Stimulated activated CD4-positive, alpha-beta T cell treated with anti-CD3 and anti-CD28 coated beads, Interleukin-12 subunit alpha, Interleukin-12 subunit beta, amount 100 ng/mL, for 24 hours (primary cell): ENCODE measurements at places on chromosomes 5 and 9.
A peak's percentile ranks its signal among the peaks of the same experiment; 100 is the strongest.

DNA sequence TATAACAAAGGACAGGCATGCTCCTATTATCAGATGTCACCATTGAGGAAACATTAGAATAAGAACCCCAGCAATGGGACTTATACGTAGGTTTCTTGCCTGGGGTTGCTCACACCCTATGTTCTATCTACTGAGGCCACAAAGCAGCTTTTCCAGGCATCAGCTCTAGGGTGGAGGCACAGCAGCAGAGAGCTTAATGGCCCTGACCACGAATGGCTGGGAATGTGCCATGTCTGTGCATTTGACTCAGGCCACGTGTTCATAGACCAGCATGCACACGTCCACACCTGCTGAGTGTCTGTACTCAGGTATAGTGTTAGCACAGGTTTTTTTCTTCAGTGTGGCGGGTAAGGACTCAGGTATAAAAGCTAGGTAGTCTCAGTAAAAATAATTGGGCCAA, 129.4 kb downstream of the AOPEP start:
- DNase-seq, result no peak

GRCh38 chr9:101586651-101587050, 8.1 kb downstream of the PPP3R2 start:
- no peak for DNase-seq

- DNase-seq, result no peak
Measured at GRCh38 chr5:97628807-97629206, 445.8 kb upstream of the RIOK2 start.

- no peak for DNase-seq
Measured at GRCh38 chr9:136722969-136723356, 10.6 kb downstream of the DIPK1B start.

- no peak for DNase-seq
Measured at GRCh38 chr5:138635265-138635664, 60.1 kb upstream of the HSPA9 start.

DNA sequence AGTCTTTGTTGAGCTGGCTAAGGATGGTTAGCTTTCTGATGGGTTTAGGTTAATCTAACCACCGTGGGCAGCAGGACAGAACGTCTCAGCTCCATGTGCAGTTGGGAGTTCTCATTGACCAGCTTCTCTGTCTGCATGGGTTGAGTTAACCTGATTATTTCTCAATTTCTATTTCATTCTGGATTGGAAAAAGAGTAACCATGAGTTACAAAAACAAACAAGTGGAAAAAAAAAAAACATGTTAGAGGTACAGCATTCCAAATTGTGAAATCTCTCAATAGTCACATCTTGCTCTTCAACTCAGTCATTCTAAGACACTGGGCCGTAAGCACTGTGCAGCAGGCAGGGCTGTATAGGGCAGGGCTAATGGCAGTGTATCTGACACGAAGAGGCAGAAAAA, 343.7 kb upstream of the KLF4 start:
- DNase-seq, result no peak

DNA sequence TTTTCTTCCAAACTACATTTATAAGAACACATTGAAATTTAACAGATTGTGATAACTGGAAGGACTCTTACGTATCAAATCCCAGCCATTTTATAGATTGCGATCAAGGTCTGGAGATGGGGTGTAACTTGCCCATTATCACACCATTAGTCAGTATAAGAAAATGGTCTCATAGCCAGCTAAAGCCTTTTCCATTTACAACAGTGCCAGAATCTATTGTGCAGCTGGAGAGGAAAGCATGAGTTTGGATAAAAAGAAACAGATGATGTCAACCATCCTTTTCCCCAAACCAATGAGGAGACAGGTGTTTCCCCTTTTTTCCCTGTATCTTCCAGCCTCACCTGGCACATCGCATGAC, 658.8 kb downstream of the ACTL7B start:
- DNase-seq, result no peak

- DNase-seq, result no peak
Measured at GRCh38 chr5:39775086-39775796, 350.5 kb upstream of the DAB2 start.

GRCh38 chr9:74333384-74334032, 163.6 kb upstream of the RORB start:
- DNase-seq, result no peak

- DNase-seq, result no peak
Measured at GRCh38 chr5:170469414-170469813, 34.4 kb upstream of the KCNIP1 start.

DNA sequence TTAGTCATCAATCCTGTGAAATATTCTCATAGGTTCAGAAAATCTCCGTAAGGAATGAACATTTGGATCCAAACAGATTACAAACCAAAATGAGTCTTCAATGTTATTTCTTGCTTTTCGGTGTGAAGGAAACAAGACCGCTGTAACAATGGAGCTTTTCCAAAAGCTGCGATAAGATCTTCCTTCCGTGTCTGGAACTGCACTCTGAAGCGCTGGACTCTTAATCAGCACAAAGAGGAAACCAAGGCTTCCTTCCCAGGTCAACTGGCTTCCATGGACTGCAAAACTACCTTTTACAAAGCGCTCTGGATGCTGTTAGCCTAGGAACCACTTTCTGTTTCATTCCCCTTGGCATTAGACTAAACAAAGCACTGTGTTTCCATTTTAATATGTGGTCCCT, 137.9 kb upstream of the BASP1 start:
- no peak for DNase-seq

- DNase-seq, result no peak
Measured at GRCh38 chr5:15285901-15286583, 213.9 kb upstream of the FBXL7 start.

- no peak for DNase-seq
Measured at GRCh38 chr5:132064140-132064539, 3.7 kb downstream of the IL3 start.

DNA sequence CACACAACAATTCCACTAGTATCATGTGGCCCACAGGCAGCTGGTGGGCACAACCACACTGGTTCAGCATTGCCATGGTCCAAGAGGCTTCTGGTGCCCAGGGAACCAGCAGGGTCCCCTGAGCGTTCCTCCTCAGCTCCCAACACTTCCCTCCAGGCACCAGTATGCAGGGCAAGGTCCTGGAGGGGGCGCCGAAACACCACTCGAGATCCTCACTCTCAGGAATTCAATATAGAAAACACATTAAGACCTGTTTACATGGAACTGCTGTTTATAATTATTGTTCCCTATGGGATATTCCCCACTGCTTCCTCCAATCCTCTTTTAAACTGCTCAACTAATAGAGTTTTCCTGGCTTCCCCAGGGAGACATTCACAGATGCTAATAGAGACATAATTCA, 91.9 kb upstream of the GABRP start:
- no peak for DNase-seq

DNA sequence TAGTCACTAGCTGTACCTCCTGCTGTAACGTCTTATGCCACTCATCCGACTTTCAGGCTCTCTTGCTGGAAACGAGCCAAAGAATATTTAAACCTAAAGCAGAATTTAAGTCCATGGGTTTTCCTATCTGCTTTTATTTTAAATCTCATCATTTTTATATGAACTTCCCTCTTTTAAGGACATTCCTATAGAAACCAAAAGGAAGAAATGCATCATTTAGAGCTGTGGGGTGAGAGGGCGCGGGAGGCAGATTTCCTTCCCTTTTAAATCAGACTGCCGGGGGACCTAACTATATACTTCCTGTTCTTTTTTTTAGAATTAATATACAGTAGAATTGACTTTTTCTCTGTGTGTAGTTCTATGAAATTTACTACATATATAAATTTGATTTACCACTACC, 468.8 kb downstream of the BNC2 start:
- no peak for DNase-seq

DNA sequence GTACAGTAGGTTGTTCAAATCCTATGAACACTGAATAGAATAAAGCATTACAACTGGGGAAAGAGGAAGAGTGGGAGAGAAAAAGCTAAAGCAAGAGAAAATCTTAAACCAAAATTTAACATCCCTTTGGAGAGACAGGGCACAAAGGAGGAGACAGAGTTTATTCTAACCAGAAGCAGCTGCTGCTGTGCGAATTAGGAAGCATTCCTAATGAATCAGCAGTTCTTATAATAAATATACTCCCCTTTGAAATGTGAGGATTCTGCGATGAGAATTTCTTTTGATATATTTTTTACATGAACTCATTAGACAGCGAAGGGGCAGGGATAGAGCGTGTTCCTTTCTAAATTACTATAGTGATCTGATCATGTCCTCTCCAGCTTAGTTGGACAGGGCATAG, 233.4 kb downstream of the DENND1A start:
- DNase-seq, result no peak

- DNase-seq, result peak; percentile 85
Measured at GRCh38 chr9:89427621-89428221, 70.2 kb downstream of the SEMA4D start.

- no peak for DNase-seq
Measured at GRCh38 chr9:33676746-33677505, 118.4 kb upstream of the PRSS3 start.

- DNase-seq, result no peak
Measured at GRCh38 chr9:8457055-8457454, 657.5 kb upstream of the DMAC1 start.

- DNase-seq, result no peak
Measured at GRCh38 chr9:130638284-130639123, 25.9 kb upstream of the PRDM12 start.

GRCh38 chr5:13567819-13568218, 376.7 kb downstream of the DNAH5 start:
- no peak for DNase-seq

- no peak for DNase-seq
Measured at GRCh38 chr9:108269371-108269770, 586.4 kb downstream of the ACTL7B start.

- DNase-seq, result no peak
Measured at GRCh38 chr5:126166368-126166767, 256.8 kb upstream of the GRAMD2B start.

GRCh38 chr5:77832166-77832770, 56.1 kb upstream of the TBCA start:
- DNase-seq, result no peak
